Dermis blood vessel endothelial cell (primary cell): ENCODE measurements at places on chromosomes 11 and 22. TPM values are rescaled to one million over a fixed set of nuclear protein-coding genes. Genes with fewer than 3 reads are reported as not detected.

TRABD gene
- 25.2 and 39.4 TPM in 2 replicates for total RNA-seq

DNA sequence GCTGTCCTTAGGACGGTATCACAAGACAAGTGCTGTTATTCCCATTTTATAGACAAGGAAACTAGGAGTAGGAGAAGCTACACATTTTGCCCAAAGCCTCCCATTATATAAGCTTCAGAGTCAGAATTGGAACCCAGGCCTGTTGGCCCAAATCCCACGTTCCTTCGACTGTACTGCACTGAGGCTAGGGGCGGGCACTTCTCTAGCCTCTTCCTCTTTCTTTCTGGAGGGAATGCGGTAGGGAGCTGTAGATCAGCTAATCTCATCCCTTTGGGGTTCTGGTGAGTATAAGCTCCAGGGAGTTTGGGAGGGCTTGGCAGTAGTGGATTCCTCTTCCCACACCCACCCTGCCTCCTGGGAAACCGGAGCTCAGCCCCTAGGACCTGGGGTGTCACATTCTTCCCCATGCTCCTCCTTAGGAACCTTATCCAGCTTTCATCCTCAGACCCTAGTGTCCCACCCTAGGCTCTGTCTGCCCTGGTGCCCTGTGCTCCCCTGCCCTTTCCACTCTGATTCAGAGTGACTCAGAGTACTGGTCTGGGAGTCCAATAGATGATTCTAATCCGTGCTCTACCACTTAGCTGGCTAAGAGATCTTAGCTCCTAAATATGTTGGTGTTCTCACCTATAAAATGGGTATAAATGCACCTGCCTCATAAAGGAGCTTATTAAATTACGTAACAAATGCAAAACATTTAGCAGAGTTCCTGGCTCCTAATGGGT lies 29.3 kb downstream of the PHLDB1 start:
- no peak for DNase-seq

- peak; percentile 81 for DNase-seq
These were observed at the start of gene PTPMT1 for GRCh38 chr11:47565340-47566148. Gene PTPMT1, plus strand, starts transcription at chr11:47565599. Its CDS starts 24 bp downstream, at chr11:47565623.

GRCh38 chr11:110867951-110868350 lies 155.7 kb upstream of the ARHGAP20 start:
- no peak for DNase-seq

GRCh38 chr11:11391796-11392463 lies 38.9 kb upstream of the CSNK2A3 start:
- peak; percentile 82 for DNase-seq
